ENCODE measurements at places on chromosomes 5 and 9. TPM values are rescaled to one million over a fixed set of nuclear protein-coding genes. Genes with fewer than 3 reads are reported as not detected.
A peak's percentile ranks its signal among the peaks of the same experiment; 100 is the strongest.

- no peak for DNase-seq
These were observed 54.3 kb downstream of the PTTG1 start for GRCh38 chr5:160475864-160476438.

GRCh38 chr5:102666164-102666946 lies 88.8 kb upstream of the PAM start:
- DNase-seq = no peak

DNA sequence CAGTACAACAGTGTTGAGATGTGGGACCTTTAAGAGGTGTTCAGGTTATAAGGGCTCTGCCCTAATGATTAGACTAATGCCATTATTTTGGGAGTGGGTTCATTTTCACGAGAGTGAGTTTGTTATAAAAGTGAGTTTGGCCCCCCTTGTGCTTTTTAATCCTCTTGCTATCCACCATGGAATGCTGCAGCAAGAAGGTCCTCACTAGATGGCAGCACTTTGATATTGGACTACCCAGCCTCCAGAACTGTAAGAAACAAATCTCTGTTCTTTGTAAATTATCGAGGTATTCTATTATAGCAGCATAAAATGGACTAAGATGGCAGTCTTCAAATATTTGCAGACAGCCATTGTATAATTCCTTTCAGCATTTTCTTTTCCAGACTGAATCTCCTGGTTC lies 212.4 kb downstream of the LRRC70 start:
- no peak for DNase-seq

DNA sequence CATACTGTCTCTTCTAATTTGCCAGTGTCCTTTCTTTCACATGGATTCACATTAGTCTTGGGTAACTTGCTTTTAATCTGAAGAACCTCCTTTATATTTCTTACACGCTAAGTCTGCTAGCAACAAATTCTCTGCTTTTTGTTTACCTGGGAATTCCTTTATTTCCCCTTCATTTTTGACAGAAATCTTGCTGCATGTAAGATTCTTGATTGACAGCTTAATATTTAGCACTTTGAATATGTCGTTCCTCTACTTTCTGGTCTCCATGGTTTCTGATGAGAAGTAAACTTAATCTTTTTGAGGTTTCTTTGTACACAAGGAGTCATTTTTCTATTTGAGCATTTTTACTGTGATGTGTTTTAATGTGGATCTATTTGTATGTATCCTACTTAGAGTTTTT lies 6.2 kb upstream of the PTPDC1 start:
- DNase-seq = no peak

ARPC5L gene
- total RNA-seq = 43.2 TPM

MYORG gene
- total RNA-seq = 0.60 TPM

GRCh38 chr5:140925806-140926442 lies at the start of gene PCDHAC1:
TSS of gene PCDHAC1 (plus strand) at chr5:140926299. CDS start at chr5:140926893, 594 bp downstream.
- no peak for DNase-seq

YIPF5 gene
- total RNA-seq = 64.6 TPM

DNA sequence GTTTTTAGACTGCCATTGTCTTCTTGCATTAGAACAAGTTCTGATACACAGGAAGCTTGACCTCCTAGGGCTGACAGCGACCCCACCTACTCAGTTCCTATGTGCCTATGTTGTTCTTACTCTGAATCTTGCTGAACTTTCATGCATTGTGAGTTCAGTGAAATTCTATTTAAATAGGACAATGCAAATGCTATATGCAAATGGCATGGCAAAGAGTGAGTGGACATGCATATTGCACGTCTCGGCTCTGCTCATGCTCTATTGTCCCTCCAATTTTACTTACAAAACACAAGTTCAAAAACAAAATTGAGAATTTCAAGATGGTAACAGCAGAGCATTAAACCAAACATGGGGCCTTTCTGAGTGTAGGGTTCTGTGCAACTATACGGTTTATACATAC lies 5.3 kb upstream of the DCP2 start:
- no peak for DNase-seq

DNA sequence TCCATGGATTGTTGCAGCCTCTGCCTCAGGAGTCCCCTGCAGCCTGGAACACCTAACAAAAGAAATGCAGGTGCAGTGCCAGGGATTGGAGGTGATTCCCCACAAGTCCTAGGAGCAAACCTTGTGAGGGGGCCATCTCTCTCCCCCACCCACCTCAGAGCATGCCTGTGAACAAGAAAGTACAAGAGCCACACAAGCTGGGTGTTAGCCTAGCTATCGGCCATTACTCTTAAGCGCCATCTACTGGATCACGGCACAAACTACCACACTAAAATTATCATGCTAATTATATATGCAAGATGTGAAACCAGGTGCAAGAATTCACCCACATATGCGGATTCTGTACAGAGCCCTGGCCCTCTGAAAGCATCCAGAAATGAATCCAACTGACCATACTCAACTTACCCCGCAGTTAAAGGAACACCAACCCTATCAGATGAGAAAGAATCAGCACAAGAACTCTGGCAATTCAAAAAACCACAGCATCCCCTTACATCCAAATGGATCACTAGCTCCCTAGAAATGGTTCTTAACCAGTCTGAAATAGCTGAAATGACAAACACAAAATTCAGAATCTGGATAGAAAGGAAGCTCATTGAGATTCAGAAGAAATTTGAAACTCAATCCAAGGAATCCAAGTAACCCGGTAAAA lies 16.5 kb upstream of the PRSS3 start:
- peak; percentile 38 for DNase-seq

ALDH1A1 gene
- not detected for total RNA-seq

- DNase-seq = no peak
These were observed 6.5 kb upstream of the TLE4 start for GRCh38 chr9:79565245-79565644.

DNA sequence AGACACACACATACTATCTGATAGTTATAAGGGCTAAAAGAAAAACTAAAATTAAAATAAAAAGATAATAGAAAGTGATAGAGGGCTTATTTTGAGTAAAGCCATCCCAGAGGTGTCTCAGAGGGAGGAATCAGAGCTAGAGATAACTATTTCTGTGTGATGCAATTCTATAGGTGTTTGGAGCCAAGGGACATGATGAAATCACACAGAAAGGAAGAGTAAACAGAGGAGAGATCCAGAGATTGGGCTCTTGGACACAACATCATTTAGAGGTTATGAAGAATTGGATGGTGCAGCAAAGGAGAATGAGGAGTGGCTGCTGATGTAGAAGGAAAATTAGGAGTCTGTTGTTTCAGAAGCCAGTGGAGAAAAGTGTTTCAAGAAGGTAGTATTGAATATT lies 393.5 kb downstream of the DIRAS2 start:
- no peak for DNase-seq
